Immature natural killer cell (primary cell): ENCODE measurements at places on chromosomes 2 and 18. TPM values are rescaled to one million over a fixed set of nuclear protein-coding genes. Genes with fewer than 3 reads are reported as not detected.

- peaks cover 3% of the 10 kb centered on the region for H3K27me3 ChIP-seq
- H3K36me3 ChIP-seq, result no peaks in the 10 kb centered on the region
- DNase-seq, result no peak
Observed at GRCh38 chr2:4528773-4529172, 825.4 kb downstream of the DCDC2C start.

Gene DCDC2C
- polyA plus RNA-seq, result not detected

GRCh38 chr2:238525990-238526389 lies 99.3 kb downstream of the ASB1 start:
- H3K27me3 ChIP-seq, result peaks cover 4% of the 10 kb centered on the region
- no peak for DNase-seq
- H3K36me3 ChIP-seq, result peaks cover 6% of the 10 kb centered on the region
- no peaks in the 10 kb centered on the region for H3K4me1 ChIP-seq

DNA sequence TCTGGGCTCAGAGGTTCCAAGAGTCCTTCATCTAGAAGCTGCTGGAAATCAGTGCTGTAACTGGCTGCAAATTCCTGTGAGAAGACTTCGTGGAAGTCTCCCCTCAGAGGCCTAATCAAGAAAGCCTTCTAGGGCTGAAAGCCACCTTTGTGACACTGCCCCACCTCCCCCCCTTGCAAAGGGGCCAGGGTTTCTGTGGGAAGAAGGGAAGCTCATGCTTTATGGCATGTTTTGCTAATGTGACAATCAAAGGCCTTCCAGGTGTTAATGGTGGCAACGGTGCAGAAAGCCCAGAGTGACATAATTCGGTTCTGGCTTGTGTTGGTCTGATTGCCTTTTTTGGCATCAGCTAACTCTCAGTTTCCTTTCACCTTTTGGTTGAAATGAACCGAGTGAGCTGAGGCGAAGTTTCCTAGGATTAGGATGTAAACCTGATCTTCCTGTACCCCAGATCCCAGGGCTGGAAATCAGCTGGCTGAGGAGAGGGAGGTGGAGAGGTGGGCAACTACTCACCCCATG lies 126.9 kb upstream of the TRIB2 start:
- no peak for DNase-seq
- H3K4me3 ChIP-seq, result no peak overlapping the region

DNA sequence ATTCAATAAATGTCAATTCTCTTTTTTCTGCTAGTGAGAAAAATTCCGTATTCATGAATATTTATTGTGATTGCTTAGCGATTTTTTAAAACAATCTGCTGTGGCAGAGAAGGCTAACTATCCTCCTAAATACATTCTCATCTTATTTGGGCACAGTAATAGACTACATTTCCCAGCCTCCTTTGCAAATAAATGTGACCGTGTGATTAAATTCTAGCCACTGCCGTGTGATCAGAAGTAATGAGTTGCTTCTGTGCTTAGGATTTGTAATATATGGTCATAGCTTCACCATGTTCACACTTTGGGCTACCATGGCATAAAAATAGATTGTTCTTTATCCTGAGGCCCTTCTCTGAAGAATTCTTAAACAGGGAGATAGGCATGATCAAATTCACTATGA lies 179.6 kb downstream of the FAM124B start:
- H3K4me1 ChIP-seq, result no peaks in the 10 kb centered on the region
- H3K4me3 ChIP-seq, result no peak overlapping the region
- no peak for DNase-seq
- H3K27me3 ChIP-seq, result peaks cover 14% of the 10 kb centered on the region
- no peak overlapping the region for H3K27ac ChIP-seq

DNA sequence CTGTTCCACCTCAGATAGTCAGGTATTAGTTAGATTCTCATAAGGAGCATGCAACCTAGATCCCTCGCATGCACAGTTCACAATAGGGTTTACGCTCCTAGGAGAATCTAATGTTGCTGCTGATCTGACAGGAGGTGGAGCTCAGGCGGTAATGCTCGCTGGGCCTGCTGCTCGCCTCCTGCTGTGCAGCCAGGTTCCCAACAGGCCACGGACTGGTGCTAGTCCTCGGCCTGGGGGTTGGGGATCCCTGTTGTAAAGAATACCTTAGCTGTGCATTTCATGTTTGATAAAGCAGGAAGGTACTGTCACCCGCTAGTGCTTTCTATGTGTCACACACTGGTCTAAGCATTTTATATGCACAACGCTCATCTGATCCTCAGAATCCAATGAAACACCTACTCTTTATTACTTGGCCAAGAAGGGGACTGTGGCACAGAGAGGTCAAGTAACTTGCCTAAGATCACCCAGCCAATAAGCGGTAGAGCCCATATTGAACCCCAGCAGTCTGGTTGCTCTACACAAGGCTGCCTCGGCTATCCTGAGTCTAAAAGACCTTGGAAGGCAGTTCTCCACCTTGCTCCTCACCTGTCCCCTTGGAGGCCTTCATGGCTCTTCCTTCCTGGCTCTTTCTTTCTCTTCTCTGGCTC lies 35.8 kb downstream of the SLC4A3 start:
- H3K27ac ChIP-seq, result no peak overlapping the region
- no peaks in the 10 kb centered on the region for H3K4me1 ChIP-seq
- H3K27me3 ChIP-seq, result peaks cover 9% of the 10 kb centered on the region
- no peaks in the 10 kb centered on the region for H3K36me3 ChIP-seq

- no peaks in the 10 kb centered on the region for H3K36me3 ChIP-seq
- no peaks in the 10 kb centered on the region for H3K4me1 ChIP-seq
- no peak overlapping the region for H3K27ac ChIP-seq
- H3K4me3 ChIP-seq, result no peak overlapping the region
- no peaks in the 10 kb centered on the region for H3K27me3 ChIP-seq
Observed at GRCh38 chr2:164039270-164039669, 303.5 kb upstream of the FIGN start.
